ENCODE measurements at places on chromosomes 2 and 18. TPM values are rescaled to one million over a fixed set of nuclear protein-coding genes. Genes with fewer than 3 reads are reported as not detected.

DNA sequence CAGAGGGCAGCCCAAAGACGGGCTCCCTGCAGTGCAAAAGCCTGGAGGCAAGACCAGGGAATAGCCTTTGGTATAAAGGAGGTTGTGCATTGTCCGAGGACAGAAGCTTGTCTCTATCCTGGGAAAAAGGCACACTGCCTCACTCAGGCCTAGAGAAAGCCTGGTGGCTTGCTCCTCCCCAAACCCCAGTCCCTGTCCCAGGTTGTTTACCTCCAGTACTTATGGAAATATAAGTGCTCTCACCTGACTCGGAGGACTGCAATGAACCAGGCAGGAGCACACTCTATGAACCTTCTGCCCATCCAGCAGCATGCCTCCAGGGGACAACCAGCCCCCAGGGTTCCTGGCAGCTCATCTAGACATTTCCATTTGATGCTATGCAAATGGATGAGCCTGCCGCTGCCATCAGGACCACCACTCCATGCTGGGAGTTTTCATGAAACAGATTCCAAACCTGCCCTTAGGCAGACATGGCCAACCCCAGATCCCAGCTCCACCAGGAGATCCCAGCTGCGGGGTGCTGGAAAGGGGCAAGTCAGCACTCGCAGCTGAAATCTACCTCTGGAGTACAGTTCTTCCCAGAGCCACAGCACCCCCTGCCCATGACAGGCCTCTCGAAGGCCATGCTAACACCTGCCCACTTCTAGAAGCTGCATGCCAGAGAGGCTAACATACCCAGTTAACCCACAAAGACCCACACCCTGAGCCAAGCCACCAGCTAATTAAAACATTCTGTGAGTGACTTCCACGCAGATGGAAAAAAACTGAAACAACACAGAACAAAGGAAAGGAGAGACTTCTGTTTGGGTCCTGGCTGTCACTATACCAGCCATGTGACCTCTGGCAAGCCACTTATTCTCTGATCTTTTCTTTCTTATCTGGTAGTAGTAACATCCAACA, 101.7 kb downstream of the TTC32 start:
- no peak for DNase-seq

The BMP10 gene
- 0.83 TPM for total RNA-seq

DNA sequence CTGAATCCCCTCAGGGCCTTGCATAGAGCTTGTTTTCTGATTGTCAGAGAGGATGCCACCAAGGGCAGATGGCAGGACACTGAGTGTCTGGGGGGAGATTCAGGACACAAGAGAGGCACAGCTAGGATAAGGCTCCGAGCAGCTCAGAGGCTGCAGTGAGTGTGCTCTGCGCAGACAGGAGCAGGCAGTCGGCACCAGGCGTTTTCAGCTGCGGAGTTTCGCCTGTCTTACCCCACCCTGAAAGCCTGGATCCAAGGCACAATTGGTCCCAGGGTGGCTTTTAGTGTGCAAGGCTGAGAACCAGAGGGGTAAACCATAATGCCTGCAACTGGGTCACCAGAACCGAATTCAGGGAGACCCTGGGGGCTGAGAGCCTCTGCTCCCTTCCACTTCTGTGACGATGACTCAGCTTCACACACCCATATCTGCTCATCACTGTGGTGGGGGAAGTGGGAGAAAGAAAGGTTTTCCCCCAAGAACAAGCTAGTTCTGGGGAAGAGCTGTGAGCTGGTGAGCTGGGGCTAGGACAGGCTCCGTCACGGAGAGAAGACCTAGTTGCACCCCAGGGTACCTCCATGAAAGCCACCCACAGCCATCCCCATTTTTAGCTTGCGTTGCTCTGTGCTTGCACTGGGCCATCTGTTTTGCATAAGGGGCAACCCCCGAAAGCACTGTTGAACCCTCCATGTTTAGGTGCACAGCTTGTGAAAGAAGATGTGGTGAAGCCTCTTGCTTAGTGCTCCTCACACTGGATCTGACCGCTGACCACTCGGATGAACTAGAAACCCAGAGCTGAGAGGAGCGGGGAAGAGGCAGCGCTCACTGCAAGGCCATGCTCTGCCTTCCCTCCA, 173.7 kb downstream of the CELF4 start:
- DNase-seq, result no peak

GRCh38 chr2:8885449-8886201, 48.2 kb upstream of the KIDINS220 start:
- DNase-seq, result no peak

DNA sequence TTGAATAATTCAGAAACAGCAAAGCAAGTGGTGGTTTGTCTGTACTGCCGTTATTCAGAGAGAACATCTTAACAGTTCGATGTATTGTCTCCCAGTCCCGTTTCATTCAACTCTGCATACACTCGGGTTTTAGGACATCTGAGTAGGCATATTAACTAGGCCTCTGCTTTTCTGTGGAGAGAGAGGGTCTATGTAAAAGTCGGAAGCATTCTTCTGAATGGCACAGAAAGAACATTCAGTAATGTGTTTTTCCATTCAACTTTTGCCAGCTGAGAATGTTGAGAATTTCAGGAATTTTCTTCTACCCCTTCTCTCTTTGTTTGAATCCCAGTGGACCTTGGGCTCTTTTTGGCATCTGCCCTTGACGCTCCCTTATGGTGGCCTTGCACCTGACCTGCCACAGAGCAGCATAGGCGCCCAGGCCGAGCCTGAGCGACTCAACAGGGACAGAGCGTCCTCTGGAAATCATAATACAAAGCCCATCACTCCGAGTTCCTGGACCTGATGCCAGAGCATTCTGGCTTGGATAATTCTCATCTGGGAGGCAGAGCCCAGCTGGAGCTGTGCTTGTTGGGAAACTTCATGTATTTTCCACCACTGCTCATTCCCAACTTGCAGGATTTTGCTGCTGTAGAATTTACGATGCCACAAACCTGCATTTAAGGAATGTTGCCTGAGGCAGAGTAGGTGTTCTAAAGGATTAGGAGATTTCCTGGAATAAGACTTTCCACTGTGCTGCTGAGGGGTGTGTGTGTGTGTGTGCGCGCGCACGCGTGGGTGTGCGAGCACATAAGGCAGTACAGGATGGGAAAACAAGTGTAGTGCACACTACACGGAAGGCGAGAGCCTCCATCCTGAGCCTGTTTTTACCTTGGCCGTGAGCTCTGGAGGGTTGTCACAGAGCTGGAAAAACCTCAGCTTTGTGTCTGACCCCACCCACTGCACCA, 77.2 kb upstream of the TXNDC2 start:
- no peak for DNase-seq

- no peak for DNase-seq
Observed at GRCh38 chr2:179349670-179350303, 85.2 kb upstream of the SESTD1 start.

- no peak for DNase-seq
Observed at GRCh38 chr2:219844401-219845091, 217.1 kb downstream of the SLC4A3 start.

The TUBB8B gene
- not detected for total RNA-seq

GRCh38 chr2:174012347-174013314, 47.5 kb upstream of the SP3 start:
- peak; percentile 85 for DNase-seq

The ZNF804A gene
- total RNA-seq, result not detected

GRCh38 chr18:36593001-36593400, 235.8 kb downstream of the TPGS2 start:
- no peak for DNase-seq

GRCh38 chr2:23546913-23547312, 161.9 kb downstream of the KLHL29 start:
- no peak for DNase-seq

The GRP gene
- not detected for total RNA-seq

The TTN gene
- total RNA-seq, result 4,176 TPM

DNA sequence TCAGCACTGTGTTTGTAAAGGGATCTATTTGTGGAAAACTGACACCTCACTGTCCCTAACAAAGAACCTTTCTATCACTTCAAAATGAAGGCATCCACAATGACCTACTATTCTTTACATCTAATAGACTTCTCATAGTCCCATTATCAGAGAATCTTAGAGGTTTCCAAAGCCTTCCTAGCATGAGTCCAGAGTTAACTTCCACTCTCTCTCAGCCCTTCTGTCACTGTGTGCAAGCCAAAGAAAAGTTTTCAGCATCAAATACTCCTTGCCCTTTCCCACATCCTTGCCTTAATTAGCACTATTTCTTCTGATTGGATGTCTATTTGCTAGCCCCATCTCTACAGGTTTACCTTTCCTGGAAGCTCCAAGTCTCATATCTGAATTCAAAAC, 178.5 kb downstream of the ERBB4 start:
- no peak for DNase-seq

- no peak for DNase-seq
Observed at GRCh38 chr2:228624733-228625132, 443.2 kb upstream of the SPHKAP start.

The SERPINB3 gene
- total RNA-seq, result not detected

GRCh38 chr2:10912076-10912731, 470 bp downstream of the KCNF1 start:
- DNase-seq, result peak; percentile 58

DNA sequence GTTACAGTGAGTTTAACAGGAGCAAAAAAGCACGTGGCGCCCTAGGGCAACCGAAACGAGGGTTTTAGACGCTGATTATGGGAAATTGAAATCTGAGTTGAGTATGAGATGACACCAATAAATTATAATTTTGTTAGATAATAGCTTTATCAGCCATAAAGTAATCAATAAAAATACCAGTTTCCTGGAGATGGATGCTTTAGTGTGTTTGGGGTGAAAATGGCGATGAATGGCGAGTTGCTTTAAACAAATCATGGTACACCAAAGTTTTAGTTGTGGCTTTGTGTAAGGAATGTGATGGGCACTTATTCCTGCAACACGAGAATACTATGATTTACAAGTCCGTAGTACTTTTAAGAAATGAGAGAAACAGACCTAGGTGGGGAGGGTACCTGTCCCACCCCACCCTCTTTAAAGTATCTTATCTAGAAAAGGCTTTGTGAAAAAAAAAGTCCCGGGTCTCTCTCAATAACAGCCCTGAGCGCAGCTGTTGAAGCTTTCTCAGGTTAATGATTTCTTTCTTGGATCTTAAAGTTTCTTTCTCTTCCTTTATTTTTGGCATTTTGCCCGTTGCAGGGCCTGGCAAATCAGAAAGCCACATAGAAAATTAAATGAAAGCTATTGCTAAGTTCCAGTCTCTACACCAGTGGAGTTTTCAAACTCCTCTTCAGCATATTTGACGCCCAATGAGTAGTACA, 1.5 kb upstream of the RRM2 start:
- no peak for DNase-seq
